Activated naive CD4-positive, alpha-beta T cell treated with anti-CD3 and anti-CD28 coated beads, Interleukin-2, amount 10 ng/mL, durations not matched to agents 7 days and 5 days (primary cell): ENCODE measurements at places on chromosomes 11 and 22.

DNA sequence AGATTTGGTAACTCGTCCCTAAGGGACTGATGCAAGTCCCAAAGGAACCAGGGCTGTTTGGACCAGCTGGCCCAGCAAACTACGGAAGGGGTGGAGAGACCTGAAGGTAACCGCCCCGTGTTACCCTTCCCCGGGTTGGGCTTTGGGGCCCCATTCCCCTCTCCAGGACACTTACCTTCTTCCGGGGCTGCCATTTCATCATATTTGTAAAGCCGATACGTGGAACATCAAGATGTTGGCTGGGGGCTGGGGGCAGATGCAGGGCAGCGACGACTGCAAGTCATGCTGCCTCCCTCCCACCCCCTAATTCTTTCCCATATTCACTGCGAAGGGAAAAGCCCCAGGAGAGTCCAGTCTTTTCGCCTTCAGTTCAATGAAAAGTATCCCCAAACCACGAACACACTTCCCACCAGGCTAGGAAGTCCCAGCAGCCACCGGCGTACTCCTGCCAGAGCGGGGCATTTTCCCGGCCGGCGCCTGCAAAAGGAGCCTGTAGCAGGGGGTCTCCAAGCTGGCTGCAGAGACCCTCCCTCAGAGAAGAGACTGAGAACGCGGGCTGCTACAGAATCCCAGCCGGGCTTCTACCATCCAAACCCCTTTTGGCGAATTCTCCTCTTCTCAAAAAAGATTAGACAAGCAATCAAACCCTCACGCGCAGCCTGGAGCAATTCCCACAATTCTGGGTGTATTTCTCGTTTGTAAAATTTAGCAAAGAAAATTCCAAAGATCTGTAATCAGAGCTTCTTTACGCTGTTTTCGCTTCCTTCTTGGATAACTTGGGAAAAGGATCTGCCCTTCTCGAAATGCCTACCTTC, 236.7 kb downstream of the TTC28 start:
- peak; percentile 30 for DNase-seq

GRCh38 chr11:17479284-17480214, 2.9 kb upstream of the ABCC8 start:
- DNase-seq, result no peak

DNA sequence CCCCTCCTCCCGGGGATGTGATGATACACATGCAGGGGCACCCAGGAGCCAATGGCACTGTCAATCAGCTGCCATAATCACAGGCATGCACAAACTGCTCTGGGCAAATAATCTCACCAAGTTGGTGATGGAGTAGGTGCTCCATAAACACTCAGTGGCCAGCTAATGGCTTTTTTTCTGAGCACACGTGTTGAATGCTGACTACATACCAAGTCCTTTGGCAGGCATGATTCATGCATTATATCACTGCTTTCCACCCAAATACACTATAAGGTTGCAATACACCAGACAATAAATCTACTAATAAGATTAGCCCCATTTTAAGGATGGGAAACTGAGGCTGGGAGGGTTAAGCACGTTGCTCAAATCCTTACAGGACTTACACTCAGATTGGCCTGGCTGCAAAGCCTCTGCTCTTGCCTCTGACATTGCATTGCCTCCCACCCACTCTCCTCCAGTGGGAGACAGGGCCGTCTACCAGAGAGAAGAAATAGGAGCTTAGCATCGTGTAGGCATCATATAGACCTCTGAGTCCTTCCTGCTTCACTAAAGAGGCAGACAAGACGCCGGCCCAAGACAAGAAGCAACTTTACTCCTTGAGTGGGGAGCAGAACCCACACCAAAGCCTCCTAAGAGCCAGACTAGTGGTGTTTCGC, 32.7 kb upstream of the ACCSL start:
- DNase-seq, result no peak

GRCh38 chr22:20920881-20921203, 3.6 kb downstream of the CRKL start:
- no peak for DNase-seq

DNA sequence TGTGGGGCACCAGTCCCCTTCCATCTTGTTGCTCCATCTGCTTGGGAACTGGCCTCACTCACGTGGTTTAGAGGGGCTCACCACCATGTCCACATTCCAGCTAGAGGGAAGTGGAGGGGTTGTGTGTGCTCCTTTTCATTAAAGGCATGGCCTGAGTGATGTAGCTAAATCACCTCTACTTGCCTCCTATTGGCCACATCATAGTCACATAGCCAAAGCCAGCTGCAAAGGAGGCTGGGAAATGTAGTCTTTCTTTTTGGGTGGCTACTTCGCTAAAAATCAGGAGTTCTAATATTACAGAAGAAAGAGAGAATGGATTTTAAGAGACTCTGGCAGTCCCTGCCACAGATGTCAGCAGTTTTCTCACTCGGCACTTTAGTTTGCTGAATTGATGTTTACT, 63.0 kb upstream of the ALX4 start:
- DNase-seq, result no peak

GRCh38 chr11:43555816-43556611, 124.5 kb upstream of the HSD17B12 start:
- DNase-seq, result no peak

DNA sequence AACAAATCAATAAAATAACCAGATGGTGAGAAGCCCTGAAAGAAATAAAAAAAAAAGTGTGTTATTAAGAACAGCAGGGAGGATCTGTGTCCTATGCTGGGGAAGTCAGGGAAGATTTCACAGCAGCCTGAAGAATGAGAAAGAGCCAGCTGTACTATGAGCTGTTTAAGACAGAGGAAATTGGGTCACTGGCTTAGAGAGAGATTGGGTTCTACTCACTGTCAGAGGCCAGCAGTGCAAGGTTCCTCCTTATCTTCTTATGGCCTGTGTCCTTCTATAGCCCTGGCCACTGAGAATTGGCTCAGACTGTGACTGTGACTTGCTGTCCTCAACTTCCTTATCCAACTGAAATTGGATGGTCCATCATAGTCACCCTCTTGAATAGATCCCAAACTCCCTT, 54.8 kb upstream of the FDX1 start:
- DNase-seq, result no peak

DNA sequence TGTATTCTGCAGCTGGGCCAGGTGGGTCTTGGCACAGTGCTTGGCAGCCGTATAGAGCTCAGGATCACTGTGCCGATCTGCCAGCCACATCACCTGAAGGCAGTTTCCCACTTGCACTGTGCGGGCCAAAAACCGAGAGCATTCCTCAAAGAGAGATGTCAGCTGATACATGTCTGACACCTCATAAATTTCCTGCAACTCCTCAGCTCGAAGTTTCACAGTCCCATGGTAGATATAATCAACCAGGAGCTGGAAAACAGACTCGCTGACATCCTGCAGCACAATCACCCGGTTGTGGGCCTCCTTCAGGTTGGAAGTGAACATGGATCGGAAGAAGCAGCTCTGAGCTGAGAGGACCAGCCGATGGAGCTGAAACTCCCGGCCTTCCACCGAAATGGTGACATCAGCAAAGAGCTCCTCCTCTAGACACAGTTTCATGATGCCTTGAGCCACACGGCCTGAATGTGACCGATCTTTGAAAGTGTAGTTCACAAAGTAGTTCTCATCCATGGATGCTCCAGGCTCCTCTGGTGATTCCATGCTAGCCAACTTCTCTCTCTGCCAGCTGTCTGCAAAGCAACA, 1.2 kb downstream of the KBTBD4 start:
- no peak for DNase-seq

DNA sequence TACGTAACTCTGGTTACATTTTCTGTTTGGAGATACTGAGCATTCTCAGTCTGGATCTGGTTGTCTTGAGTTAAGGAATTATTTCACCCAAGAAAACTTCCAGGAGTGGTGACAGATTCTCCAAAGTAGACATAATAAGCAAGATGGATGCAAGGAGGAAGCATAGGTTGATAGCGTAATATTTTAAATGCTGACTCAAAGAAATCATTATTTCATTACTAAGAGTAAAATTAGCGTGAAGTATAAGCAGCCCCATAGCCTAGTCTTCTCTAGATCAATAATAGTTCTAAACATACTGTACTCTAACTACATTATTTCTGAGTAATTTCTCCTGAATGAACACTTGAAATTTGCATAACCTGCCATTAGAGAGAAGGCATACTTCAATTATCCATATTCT, 57.5 kb upstream of the MS4A8 start:
- no peak for DNase-seq

DNA sequence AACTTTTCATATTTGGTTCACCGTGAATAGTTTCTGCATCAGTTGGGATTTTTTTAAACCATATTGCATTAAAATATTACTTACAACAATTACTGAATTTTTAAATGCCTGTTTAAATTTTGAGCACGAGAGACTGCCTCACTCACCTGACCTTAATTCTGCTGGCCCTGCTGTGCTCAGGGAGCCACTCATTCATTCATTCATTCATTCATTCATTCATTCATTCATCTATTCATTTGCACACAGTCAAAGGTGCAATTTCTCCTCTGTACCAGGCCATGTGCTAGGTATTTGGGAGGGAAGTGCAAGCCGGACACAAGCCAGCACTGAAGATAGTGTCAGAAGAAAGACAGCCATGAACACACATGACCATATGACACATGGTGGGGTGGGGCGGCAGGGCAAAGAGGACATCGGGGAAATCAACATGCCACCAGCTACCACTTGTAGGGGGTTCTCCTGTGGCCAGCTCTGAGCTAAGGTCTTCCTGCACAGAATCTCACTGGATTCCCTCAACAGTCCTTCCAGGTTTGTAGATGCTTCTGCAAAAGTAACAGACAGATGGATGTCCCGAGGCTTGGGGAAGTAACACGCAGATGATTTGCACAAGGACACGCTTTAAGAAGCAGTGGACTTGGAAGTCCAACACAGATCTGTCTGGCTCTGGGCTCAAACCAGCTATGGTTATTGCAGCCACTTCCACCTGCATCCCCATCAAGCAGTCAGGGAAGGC, 568 bp upstream of the CSF2RB start:
- DNase-seq, result no peak

GRCh38 chr11:59200423-59200746, 12.3 kb downstream of the MPEG1 start:
- DNase-seq, result no peak

DNA sequence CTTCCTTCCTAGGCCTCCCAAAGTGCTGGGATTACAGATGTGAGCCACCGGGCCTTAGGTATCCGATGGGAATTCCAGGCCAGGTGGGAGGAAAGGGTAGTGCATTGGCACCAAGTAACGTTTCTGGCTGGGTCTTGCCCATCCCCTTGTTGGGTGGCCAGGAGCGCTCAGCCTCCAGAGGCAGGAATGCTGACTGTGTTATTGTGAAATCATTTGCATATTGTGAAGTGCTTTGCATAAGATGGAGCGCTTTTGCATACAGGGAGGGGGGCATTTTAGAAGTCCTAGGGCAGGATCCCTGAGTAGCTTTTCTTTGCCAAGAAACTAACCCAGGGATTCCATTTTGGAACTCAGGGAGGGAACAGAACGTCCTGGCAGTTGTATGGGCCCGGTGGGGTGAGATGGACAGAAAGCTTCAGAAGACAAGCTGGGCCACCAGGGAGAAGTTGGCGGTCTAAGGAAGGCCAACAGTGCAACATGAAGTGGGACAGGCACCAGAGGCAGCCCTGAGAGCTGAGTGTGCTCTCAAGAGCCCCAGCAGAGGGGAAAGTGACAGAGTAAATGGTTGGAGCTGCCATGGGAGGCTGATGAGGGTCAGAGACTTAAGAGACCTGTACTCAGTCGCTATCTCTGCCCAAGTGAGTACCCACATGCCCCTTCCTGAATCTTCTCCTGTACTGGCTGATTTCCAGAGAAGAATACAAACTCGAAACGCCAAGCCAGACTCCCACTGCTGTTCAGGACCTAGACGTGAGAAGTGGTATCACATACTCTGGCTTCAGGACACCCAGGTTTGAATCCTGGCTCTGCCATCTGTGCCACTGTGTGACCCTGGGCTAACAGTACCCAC, 1.3 kb upstream of the SLC39A13 start:
- no peak for DNase-seq

DNA sequence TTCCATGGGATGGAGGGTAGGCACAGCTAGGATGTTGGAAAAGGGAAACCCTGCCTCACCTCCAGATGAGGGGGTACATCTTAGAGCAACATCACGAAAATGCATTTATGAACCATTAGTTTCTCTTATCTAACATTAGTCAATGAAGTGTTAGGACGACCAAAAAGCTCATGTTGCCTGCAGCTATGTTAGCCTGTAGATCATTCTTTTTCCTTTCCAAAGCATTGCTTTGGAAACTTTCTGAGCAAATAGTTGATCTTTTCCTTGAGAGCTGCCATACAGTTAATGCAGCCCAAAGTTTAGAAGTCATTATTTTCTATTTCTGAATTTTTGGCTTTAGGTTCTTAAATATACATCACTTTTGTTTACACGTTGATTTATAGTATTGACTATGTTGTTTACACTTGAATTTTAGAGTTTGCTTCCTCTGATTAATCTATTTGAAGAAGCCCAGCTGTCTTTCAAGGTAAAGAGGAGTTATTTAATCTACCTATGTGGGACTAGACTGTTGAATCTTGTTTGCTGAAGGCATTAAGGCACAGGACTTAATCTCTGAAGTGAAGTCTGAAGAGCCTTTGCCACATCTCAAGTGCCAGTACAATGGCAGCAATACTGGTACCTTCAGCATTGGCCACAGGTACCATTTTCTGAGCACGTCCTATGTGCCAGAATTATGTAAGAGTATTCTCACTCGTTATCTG, 11.0 kb downstream of the POU2AF3 start:
- no peak for DNase-seq

GRCh38 chr11:23875176-23875850, 621.5 kb upstream of the LUZP2 start:
- DNase-seq, result no peak

- no peak for DNase-seq
Observed at GRCh38 chr11:106717222-106717621, 301.1 kb downstream of the GUCY1A2 start.

DNA sequence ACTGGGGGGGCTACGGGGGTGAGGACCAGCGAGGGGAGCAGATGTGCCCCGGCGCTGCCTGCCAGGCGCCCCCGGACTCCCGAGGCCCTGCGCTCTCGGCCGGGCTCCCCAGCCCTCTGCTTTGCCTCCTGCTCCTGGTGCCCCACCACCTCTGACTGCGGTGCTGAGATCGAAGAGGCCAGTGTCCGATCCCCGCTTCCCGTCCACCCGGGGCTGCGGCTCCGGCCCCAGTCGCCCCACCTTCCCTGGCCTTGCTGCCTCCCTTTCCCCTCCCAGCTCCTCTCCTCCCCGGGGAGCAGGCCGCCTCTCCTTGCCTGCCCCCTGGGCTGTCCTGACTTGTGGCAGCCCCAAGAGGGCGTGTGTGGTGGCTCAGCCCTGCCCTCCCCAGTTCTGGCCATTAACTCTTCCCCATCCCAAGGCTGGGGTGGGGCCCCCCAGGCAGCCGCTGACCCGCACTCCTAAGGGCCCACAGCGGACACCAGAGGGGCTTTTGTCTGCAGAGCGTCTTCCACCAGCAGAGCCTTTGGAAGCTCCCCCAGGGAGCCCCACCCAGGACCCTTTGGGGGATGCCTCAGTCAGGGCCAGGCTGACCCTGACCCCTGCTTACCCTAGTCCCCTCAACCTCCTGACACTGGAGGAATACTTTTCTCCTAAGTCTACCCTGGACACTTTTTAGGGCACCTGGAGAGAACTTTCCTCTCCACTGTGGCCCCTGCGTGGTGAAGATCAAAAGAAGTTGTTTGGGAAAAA, 16.6 kb downstream of the RTN4RL2 start:
- DNase-seq, result peak; percentile 40
